Mesothelial cell of epicardium (in vitro differentiated cells): ENCODE measurements at places on chromosomes 11 and 22. TPM values are rescaled to one million over a fixed set of nuclear protein-coding genes. Genes with fewer than 3 reads are reported as not detected.

GRCh38 chr11:129061492-129062230 is 119.0 kb upstream of the TP53AIP1 start:
- peaks cover 3% of the 10 kb centered on the region for H3K4me1 ChIP-seq
- no peak overlapping the region for H3K27ac ChIP-seq
- DNase-seq = no peak
- H3K27me3 ChIP-seq = no peaks in the 10 kb centered on the region

Gene EMID1
- 15.7 to 18.1 TPM (median 17.6 TPM) in 3 replicates for total RNA-seq

DNA sequence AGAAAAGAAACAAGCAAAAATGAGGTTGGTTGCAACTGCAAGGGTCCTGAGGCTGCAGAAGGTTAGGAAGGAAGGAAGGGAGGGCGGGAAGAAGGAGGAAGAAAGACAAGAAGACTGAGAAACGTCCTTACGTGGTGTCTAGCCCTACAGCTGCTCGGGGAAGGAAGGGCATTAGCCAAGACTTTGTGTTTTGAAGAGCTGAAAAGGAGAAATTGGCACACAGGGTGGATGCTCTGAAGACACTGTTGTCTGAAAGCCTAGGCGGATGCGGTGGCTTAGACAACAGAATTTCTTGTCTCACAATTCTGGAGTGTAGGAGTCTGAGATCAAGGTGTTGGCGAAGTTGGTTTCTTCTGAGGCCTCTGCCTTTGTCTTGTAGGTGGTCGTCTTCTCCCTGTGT is 60.7 kb downstream of the MCM5 start:
- no peak overlapping the region for H3K27ac ChIP-seq
- peaks cover 17% of the 10 kb centered on the region for H3K4me1 ChIP-seq
- H3K27me3 ChIP-seq = no peaks in the 10 kb centered on the region
- no peak for DNase-seq
- H3K4me3 ChIP-seq = no peak overlapping the region

Gene ADAMTS15
- total RNA-seq = 8.1 to 9.9 TPM (median 9.4 TPM) in 3 replicates

DNA sequence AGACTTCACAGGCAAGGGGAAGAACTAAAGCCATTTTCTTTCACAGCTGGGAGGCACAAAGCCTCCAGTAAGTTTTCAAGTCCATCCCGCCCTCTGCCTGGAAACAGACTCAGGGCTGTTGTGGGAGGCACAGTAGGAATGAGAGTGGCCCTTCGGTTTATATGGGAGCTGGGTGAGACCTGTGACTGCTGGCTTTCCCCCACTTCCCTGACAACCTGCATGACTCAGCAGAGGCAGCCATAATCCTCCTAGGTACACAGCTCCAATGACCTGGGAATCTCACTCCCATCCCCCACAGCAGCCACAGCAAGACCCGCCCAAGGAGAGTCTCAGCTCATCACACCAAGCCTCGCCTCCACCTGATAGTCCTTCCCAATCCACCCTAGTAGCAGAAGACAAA is 12.1 kb upstream of the TMEM45B start:
- no peaks in the 10 kb centered on the region for H3K4me1 ChIP-seq
- DNase-seq = no peak
- peaks cover 2% of the 10 kb centered on the region for H3K36me3 ChIP-seq
- H3K4me3 ChIP-seq = no peak overlapping the region
- H3K27me3 ChIP-seq = peaks cover 29% of the 10 kb centered on the region

GRCh38 chr11:1638344-1638743 is 8.8 kb downstream of the KRTAP5-5 start:
- peaks cover 51% of the 10 kb centered on the region for H3K27me3 ChIP-seq
- no peak for DNase-seq
- no peaks in the 10 kb centered on the region for H3K4me1 ChIP-seq
- no peak overlapping the region for H3K27ac ChIP-seq

Gene ARL14EP
- total RNA-seq = 28.4 to 32.8 TPM (median 32.0 TPM) in 3 replicates

DNA sequence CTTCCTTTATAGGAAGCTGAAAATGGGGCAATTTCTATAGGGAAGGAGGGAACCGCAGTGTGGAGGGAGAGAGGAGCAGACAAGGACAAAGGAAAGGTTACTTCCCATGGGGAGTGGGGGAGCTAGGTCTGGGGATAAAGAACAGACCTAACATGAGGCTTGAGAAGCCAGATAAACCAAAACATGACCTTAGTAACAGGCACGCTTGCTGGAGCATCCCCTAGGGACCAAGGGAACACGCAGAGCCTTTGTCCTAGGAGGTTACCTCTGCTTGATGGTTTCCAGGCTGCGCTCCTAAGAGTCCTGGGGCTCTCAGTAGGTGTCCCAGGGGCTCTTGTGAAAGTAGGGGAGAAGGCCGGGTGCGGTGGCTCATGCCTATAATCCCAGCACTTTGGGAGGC is 271.4 kb upstream of the NCAM1 start:
- no peak for DNase-seq
- H3K27ac ChIP-seq = no peak overlapping the region
- peaks cover 20% of the 10 kb centered on the region for H3K27me3 ChIP-seq
